Dorsolateral prefrontal cortex (tissue), 122 donors: ENCODE measurements at places on chromosomes 6 and 20.
A peak's percentile ranks its signal among the peaks of the same experiment; 100 is the strongest.

- DNase-seq = peak; percentile 60
These were observed 1.3 kb downstream of the VEGFA start for GRCh38 chr6:43771210-43771857.

DNA sequence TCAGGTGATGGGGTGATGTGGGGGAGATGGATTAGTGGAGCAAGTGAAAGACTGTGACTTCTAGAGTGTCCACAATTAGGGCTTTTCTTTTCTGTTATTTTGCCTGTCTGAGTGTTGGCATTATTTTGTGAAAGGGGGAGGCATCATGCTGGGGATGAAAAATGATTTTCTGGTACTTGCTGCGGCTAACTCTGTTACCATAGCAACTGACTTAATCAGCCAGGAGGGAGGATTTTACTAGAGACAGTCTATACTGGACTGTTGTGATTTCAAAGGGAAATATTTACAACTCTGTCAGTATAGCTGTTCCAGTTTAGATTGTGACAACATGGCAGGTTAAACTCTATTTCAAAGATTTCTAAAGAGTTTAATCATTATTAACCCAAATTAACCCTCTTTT lies 30.4 kb upstream of the MRAP2 start:
- DNase-seq = no peak

DNA sequence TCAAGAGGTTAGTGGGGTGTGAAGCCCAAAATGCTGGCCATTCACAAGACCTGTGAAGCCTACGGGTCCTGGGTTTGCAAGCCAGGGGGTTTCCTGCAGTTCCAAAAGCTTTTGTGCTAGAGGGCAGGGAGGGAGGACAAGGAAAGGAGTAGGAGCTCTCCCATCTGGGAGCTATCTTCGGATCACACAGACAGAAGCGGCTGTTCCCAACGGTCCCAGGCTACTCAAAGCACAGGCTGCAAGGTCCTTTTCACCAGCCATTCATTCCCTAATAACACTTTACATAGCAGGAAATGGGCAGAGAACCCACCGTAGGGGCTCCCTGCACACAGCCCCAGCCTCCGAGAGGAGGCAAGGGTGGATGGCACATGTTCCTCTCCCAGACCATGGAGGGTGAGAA lies 296.9 kb downstream of the FOXC1 start:
- DNase-seq = no peak

DNA sequence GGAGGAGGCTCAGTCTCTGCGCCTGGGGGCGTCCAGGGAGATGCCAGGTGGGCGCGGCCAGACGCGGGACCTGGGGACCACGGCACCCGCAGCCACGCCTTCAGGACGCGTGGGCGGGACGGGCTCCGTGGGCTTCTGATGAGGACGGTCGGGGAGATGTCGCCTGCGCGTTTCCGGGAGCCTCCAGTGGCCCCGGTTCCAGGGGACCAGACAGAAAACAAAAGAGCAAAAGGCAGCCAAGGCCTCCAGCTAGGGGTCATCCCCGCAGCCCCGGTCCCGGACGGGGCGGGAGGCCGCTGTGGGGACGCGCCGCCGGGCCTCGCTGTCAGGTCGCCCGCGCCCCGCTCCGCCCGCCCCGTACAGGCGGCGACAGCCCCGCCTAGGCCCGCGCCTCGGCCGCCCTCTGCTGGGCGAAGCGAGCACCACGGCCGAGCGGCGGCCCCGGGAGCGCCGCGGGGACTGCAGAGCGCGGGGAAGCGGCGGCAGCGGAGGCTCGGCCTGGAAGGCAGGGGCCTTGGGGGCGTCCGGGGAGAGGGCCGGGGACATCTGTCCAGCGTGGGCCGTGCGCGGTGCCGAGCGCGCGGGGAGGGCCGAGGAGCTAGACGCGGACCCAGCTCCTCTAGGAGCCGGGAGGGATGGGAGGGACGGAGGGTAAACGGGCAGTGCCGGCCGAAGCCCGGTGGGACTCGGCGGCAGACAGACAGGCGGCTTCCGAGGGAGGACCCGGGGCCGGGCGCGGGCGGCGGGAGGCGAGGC lies 48.7 kb downstream of the TMEM242 start:
- peak; percentile 68 for DNase-seq

DNA sequence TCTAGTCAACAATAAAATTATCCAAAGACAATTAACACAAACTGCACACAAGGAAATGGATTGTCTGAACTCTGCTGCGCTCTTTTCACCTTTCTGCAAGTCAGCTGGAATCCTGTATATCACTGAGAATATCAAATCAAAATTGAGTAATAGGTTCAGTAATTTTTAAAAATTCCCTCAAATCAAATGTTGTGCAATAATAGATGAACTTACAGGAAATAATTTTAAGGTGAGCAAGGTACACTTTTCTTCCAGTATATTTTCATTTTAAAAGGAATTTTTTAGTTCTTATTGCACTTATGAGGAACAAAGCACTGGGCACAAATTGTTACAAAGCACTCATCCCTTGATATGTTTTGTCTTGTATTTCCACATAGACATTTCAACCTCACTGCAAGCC lies 1.2 kb downstream of the SAYSD1 start:
- DNase-seq = no peak

DNA sequence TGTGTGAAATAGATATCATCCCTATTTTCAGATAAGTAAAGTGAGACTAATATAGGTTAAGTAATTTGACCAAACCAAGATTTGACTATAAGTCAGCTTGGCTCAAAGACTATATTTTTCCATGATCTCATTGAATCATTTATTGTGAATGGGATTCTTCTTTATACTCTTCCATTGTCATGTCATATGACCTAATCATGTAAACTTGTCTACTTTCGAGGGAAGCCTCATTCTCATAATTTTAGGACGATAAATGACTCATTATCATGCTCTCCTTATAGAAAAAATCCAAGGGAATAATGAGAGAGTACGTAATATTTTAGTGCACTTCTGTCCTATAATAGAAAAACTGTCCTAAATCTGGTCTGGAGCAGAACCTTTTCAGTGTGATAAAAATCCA lies 40.9 kb upstream of the CCN6 start:
- DNase-seq = no peak

DNA sequence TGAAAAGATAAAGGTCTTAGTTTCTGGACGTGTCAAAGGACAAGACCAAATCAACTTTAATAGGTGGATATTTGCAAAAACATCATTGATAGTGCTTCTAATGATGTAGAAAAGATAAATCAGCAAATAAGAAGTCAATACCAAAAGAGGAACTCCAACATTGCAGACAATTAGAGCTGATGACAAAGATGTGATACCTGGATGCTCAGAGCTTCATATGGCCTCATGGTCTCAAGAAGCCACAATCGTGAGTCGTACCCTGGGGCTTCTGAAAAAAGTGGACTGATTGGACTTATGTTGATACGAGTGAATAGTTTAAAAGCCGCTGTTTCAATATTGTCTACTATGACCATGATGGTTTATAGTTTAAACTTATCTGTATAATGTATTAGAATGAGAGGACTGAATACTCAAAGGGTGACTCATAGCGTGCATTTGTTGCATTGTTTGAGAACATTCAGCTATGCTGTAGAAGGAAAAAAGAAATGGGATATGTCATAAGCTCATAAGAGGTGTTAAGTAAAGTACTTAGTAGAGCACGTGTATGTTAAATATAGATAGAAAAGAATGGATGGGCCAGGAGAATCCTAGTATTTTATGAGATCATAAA lies 54.6 kb upstream of the RIPOR2 start:
- no peak for DNase-seq

- DNase-seq = no peak
These were observed 23.4 kb upstream of the SCGN start for GRCh38 chr6:25628471-25629197.

GRCh38 chr20:48266571-48266970 lies 481.3 kb upstream of the SULF2 start:
- no peak for DNase-seq

DNA sequence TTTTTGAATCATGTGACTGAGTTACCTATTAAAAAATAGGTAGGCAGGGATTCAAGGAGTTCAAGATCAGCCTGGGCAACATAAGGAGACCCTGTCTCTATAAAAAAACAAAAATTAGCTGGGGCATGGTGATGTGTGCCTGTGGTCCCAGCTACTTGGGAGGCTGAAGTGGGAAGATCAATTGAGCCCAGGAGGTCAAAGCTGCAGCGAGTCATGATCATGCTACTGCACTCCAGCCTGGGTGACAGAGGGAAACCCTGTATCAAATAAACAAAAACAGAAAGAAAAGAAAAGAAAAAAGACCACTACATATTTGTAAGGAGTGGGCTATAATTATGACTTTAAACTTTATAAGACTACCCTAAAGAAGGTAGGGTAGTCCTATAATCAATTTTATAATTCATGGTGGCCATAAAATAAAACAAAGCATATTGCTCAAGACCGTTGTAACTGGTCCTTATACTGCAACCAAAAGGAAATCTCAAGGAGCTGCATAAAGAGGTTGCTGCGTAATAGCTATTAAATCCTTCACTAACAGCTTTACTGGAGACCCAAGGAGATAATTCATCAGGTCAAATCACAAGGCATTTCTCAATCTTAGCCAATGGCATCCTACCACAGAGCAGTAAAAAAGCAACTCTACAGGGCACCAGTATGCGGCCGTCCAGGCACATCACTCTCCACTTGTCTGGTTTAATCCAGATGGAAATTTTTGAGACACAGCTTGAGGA lies 13.5 kb downstream of the PIGU start:
- no peak for DNase-seq

GRCh38 chr6:98971303-98971702 lies 23.6 kb upstream of the FBXL4 start:
- DNase-seq = no peak

DNA sequence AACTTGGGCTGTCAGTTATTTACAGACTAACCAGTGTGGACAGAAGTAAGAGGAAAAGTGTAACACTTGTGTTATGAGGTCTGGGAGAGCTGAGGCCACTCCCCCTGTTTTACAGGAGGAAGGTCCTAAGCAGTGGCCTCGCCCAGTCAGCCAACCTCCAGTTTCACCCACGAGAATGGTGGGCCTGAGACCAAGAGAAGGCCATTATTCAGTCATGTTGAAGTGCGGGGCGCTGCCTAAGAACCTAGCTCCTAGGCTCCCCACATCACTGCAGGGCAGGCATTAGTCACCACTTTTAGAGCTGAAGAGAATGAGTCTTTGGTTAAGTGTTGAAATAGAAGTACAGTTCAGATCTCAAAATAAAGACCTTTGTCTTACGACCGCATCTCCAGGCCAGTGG lies 27.9 kb downstream of the CDYL start:
- no peak for DNase-seq

DNA sequence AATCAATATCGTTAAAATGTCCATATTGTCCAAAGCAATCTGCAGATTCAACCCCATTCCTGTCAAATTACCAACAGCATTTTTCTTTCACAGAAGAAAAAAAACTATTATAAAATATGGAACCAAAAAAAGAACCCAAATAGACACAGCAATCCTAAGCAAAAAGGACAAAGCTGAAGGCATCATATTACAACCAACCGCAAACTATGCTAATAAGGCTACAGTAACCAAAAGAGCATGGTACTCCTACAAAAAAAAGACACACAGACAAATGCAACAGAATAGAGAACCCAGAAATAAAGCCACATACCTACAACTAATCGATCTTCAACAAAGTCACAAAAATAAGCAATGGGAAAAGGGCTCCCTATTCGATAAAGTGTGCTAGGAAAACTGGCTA lies 49.2 kb downstream of the RNGTT start:
- DNase-seq = no peak

- no peak for DNase-seq
These were observed 115.5 kb downstream of the TNFAIP3 start for GRCh38 chr6:137982418-137983189.

- no peak for DNase-seq
These were observed 5.7 kb downstream of the KCNK5 start for GRCh38 chr6:39223555-39223954.

DNA sequence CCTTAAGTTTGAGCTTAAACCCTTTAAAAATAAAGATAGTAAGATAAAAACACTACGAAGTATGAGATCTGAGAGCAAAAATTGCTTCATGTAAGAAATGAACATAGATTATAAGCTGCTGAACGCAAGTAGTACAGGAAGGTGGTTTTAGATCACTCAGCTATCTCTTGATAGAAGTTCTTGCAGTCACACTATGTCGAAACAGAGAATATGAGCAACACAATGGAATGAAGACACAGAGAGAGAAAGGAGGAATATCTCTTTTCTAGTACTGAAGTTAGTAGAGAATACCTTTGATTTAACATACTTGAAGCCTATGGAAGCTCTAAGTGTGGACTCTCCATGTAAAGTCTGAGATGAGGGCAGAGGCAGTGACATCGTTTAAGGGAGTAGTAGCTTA lies 162.7 kb downstream of the CDK19 start:
- no peak for DNase-seq

- no peak for DNase-seq
These were observed 108.7 kb downstream of the GPX5 start for GRCh38 chr6:28634411-28634760.

GRCh38 chr6:130776287-130776925 lies 50.8 kb upstream of the SMLR1 start:
- no peak for DNase-seq

GRCh38 chr6:108846628-108847027 lies 1.6 kb upstream of the ARMC2 start:
- no peak for DNase-seq

DNA sequence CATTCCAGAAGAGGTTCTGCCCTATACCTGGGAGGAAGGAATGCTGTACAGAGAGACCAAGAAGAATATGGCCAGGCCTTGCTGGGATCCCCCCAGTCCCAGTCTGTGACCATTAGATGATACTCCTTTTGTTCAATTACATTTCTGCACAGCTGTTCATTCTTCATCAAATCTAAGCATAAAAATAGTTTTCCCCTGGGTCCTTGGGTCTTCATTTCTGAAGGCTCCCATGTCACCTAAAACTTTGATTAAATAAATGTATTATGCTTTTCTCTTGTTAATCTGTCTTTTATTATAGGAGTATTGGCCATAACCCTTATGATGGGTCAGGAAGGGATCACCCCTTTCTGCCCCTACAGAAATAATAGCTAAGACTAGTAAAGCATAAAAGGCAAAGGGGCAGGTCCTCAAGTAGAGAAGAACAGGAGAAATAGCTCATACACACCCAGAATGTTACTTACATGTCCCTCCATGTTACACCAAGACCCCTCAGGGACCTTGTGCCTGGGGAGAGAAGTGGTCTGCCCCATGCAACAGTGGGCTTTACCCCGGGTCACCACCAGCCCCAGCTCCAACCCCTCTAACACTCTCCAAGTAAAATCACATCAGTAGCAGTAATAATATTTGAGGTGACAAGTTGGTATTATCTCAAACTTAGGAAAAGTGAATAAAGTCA lies 2.1 kb upstream of the LTA start:
- no peak for DNase-seq

- peak; percentile 30 for DNase-seq
These were observed 55.7 kb upstream of the SLC23A2 start for GRCh38 chr20:5056801-5057599.

GRCh38 chr20:9492067-9492466 lies 22.3 kb upstream of the LAMP5 start:
- no peak for DNase-seq
